GM19239 (cell line): ENCODE measurements at places on chromosomes 7 and 10.

DNA sequence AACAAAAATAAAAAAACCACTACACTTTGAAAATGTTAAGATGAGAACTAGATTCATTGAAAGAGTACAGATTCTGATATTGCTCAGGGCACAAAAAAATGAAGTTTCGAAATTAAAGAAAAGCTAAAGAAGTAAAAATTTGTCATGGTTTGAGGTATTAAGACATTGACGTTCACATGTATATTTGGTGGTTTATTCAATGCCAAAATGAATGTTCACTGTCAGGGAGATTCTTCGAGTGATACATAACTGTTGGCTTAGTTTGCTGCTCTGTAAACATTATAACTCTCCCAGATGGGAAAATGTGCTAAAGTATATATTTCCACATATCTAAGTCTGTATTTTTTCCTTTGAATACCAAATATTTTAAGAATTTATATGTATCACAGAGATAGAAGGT lies 345.0 kb downstream of the SEMA3D start:
- DNase-seq = no peak

GRCh38 chr10:3229815-3230214 lies 57.2 kb upstream of the PITRM1 start:
- DNase-seq = no peak

- no peak for DNase-seq
Measured at GRCh38 chr10:46549171-46550075, 7.0 kb downstream of the GPRIN2 start.

DNA sequence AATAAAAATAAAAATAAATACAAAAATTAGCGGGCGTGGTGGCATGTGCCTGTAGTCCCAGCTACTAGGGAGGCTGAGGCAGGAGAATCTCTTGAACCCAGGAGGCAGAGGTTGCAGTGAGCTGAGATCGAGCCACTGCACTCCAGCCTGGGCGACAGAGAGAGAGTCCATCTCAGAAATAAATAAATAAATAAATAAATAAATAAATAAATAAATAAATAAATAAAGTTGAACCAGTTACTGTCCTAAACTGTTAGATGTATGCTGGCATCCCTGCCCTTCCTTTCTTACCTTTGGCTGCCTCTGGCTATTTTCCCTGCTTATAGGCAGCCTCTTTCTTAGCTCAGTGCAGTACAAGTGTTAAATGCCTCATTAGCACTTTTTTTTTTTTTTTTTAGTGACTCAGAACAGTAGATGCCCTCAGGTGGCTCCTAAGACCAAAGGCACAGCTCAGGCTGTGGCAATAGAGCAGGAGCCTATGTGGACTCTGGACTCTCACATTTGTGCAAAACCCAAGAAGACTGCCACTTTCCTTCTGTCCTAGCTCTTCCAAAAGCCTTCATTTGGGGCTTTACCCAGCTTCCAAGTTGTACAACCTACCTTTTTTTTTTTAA lies 30.6 kb upstream of the CABCOCO1 start:
- no peak for DNase-seq

GRCh38 chr7:86784765-86785164 lies 141.1 kb downstream of the GRM3 start:
- DNase-seq = no peak

- no peak for DNase-seq
Measured at GRCh38 chr10:48609441-48609840, 4.6 kb upstream of the ARHGAP22 start.

DNA sequence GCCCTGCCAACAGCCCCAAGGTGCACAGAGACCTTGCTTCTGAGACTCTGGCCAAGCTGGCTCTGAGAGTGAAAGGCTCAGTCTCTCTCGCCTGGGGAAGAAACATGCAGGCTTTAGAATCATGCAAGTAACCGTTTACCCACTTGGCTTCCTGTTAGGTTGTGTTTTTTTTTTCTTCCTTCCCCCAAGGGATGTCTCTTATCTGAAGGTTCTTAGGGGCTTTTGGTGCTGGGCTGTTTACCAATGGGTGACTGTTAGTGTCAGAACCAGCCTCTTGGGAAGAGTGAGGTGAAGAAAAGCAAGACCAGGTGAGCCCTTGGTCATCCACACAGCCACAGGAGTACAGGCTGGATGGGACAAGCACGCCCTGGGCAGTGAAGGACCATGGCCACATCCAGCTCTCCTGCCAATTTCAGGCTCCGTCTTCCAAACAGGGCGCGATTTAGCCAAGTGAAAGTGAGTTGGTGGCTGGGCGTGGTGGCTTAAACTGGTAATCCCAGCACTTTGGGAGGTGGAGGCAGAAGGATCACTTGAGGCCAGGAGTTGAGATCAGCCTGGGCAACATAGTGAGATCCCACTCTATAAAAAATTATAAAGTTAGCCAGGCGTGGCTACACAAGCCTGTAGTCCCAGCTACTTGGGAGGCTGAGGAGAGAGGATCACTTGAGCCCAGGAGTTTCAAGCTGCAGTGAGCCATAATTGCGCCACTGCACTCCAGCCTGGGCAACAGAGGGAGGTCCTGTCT lies 76.3 kb upstream of the CUX1 start:
- DNase-seq = peak; percentile 59

GRCh38 chr7:105585850-105586500 lies 4.7 kb upstream of the EFCAB10 start:
- DNase-seq = peak; percentile 29

DNA sequence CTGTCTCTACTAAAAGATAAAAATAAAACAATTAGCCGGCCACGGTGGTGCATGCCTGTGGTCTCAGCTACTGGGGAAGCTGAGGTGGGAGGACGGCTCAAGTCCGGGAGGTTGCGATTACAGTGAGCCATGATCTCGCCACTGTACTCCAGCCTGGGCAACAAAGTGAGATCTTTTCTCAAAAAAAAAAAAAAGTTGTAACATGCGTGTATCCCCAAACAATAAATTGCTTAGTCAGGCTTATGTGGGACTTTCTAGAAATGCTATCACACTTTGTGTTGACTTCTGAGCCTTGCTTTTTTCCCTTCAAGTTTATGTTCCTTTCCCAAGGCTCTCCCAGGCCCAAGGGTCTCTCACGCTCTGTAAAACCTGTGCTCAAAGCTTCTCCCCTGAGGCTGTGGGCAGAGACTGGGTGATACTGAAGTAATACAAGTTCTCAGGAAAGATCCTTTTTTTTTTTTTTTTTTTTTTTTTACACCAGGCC lies 88.0 kb upstream of the TNS3 start:
- no peak for DNase-seq

DNA sequence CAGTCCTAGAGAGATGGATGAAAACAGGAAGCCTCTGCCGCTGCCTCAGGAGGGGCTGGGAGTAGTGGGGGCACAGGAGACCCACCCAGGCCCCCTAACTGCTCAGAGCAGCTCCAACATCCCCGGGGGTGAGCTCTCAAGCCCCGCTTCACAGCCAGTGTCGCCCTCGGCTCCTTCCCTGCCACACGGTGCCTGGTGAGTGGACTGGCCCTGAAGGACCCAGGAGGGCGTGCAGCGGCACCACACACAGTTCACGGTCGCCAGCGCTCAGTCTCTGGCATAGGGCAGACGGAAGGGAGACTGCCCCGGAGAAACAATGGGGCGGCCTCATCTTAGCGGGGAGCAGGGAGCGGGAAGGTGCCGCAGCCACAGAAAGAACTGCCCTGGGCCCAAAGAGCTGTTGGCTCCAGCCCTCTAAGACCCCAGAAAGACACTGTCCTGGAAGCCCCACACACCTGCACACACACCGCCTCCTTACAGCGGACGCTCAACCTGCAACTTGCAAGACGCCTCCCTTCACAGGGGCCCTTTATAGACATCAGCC lies 1.2 kb downstream of the CLDN15 start:
- DNase-seq = no peak

GRCh38 chr7:66921918-66922486 lies 977 bp downstream of the TMEM248 start:
- no peak for DNase-seq

DNA sequence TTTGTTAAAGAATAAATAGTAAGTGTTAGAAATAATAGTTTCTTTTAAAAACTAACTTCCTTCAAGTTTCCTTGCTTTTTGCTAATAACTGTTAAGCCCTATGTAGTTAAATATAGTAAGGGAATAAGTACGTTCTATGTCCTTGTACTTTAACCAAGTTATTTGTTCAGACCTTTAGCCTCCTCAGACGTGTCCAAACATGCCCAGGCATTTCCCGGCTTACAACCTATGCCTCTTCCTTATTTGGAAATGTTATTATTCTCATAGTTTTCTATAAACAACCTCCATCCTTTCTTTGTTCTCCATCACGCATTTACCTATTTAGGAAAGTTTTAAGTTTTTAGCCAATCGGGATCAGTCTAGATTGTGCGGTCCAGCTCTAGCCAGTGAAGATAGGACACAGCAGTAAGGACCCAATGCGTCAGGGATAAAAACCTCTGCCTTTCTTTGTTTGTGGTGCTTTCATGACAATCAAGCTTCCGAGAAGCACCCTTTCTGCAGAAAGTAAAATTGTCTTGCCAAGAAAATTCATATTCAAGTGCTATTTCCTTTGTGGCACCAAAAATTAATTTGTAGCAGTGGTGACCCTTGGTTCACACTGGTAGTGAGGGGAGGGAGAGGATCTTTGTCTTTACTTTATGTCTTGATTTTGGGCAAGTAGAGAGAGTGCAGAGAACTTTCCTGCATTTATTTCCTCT lies 851.3 kb upstream of the POM121L12 start:
- no peak for DNase-seq

- DNase-seq = no peak
Measured at GRCh38 chr10:33484787-33485186, 150.3 kb upstream of the NRP1 start.

GRCh38 chr10:32951111-32951510 lies 6.9 kb downstream of the ITGB1 start:
- DNase-seq = no peak
